ENCODE measurements at places on chromosomes 11 and 22. TPM values are rescaled to one million over a fixed set of nuclear protein-coding genes. Genes with fewer than 3 reads are reported as not detected.

GNAZ gene
- 1.6 TPM for total RNA-seq

OSBP2 gene
- 2.3 TPM for total RNA-seq

ADAMTS15 gene
- total RNA-seq: not detected

FAM180B gene
- not detected for total RNA-seq

KRTAP5-10 gene
- total RNA-seq: not detected

SLC6A5 gene
- total RNA-seq: not detected

PRG3 gene
- not detected for total RNA-seq

SUSD2 gene
- 0.19 TPM for total RNA-seq

TIMP3 gene
- not detected for total RNA-seq

DCHS1 gene
- total RNA-seq: 0.80 TPM

FAM181B gene
- total RNA-seq: not detected

PRRG4 gene
- 0.24 TPM for total RNA-seq

OR8A1 gene
- not detected for total RNA-seq

OR8H3 gene
- not detected for total RNA-seq

DNAJB7 gene
- total RNA-seq: not detected

BRMS1 gene
- total RNA-seq: 31.2 TPM

KRTAP5-8 gene
- total RNA-seq: not detected

ANAPC15 gene
- 62.6 TPM for total RNA-seq

MMP12 gene
- not detected for total RNA-seq

WNT11 gene
- total RNA-seq: not detected

RNF26 gene
- total RNA-seq: 33.7 TPM

NRXN2 gene
- total RNA-seq: 0.31 TPM

C11orf97 gene
- not detected for total RNA-seq

CHRNA10 gene
- 1.0 TPM for total RNA-seq

GAL3ST1 gene
- total RNA-seq: not detected

THY1 gene
- total RNA-seq: 6.9 TPM

APOA4 gene
- total RNA-seq: not detected

MRGPRX4 gene
- total RNA-seq: not detected

SYNGR1 gene
- total RNA-seq: not detected

KDM4D gene
- 1.4 TPM for total RNA-seq

DRICH1 gene
- 0.62 TPM for total RNA-seq

MPPED2 gene
- not detected for total RNA-seq

ZDHHC13 gene
- 25.4 TPM for total RNA-seq

FBXO3 gene
- total RNA-seq: 16.5 TPM

SPI1 gene
- not detected for total RNA-seq

ZNF74 gene
- total RNA-seq: 6.8 TPM

CD6 gene
- total RNA-seq: 279 TPM

OR8K3 gene
- not detected for total RNA-seq

ACRV1 gene
- not detected for total RNA-seq

CREB3L1 gene
- total RNA-seq: not detected

WNT7B gene
- total RNA-seq: not detected

CTSW gene
- total RNA-seq: 11.1 TPM

LRRC51 gene
- total RNA-seq: 8.3 TPM

TTLL12 gene
- 64.4 TPM for total RNA-seq

UCP2 gene
- total RNA-seq: 471 TPM

SDHD gene
- total RNA-seq: 72.7 TPM

MTA2 gene
- total RNA-seq: 166 TPM

NPAS4 gene
- total RNA-seq: not detected

ANO9 gene
- 41.7 TPM for total RNA-seq

SERHL2 gene
- 0.83 TPM for total RNA-seq

PLA2G3 gene
- total RNA-seq: not detected

OR51E2 gene
- total RNA-seq: not detected

NLRP14 gene
- total RNA-seq: 0.07 TPM

CCDC116 gene
- 0.31 TPM for total RNA-seq
